ENCODE measurements at places on chromosomes 12 and 14. TPM values are rescaled to one million over a fixed set of nuclear protein-coding genes. Genes with fewer than 3 reads are reported as not detected.

Gene ALDH1L2
- total RNA-seq, result 2.3 TPM

Gene DHRS2
- 3.3 TPM for total RNA-seq

Gene LRRC43
- 10.8 TPM for total RNA-seq

Gene KRT6C
- total RNA-seq, result 0.16 TPM

Gene FAM216A
- 45.6 TPM for total RNA-seq

Gene ANKRD33
- total RNA-seq, result 0.68 TPM

Gene SLC24A4
- 10.6 TPM for total RNA-seq

- H3K27ac ChIP-seq, result no peak overlapping the region
- H3K27me3 ChIP-seq, result no peaks in the 10 kb centered on the region
- H3K36me3 ChIP-seq, result no peaks in the 10 kb centered on the region
- no peak overlapping the region for H3K4me3 ChIP-seq
- no peak for DNase-seq
Measured at GRCh38 chr12:93370947-93371346, 6.8 kb upstream of the NUDT4 start.

DNA sequence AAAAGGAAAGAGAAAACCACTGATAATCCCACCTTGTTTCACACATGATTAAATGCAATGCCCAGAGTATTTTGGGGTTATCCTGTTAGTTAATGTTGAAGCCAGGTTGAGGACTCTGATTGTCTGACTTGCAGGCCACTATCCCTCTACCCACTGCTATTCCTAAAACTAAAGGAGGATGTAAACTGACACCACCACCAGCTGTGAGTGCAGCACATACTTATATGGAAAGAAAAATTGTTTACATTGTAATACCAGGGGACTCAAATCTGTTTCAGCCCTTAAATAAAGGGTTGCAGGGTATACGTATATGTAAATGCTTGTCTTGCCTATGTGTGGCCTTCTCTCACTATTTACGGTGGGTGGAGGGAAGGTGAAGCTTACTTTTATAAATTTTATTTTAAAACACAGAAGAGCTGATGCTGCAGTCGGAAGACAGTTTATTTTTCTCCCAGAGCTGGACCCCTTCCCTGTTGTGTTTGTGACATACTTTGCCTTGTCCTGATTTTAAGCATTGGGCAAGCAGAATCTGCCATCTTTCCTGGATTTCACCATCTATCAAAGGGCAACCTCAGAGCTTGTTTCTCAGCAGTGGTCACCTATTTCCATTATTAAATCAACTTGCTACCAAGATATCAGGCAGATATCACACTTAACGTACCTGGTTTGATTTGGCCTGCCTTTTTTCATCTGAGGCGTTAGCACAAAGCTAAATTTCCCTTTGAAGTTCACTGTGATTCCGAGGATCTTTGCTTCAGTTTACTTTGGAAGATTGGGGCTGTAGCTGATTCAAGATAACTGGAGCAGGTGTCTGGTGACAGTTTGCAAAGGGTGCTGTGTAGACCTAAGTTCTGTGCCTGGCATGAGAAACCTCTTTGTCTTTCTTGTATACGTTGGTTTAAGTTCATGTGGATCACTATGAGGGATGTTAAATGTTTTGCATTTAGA is 25.2 kb downstream of the DAAM1 start:
- no peak for DNase-seq
- H3K4me1 ChIP-seq, result peaks cover 26% of the 10 kb centered on the region
- no peak overlapping the region for H3K4me3 ChIP-seq
- no peak overlapping the region for H3K27ac ChIP-seq
- H3K27me3 ChIP-seq, result no peaks in the 10 kb centered on the region

- no peak overlapping the region for H3K27ac ChIP-seq
- no peaks in the 10 kb centered on the region for H3K36me3 ChIP-seq
- no peak overlapping the region for H3K4me3 ChIP-seq
- no peaks in the 10 kb centered on the region for H3K4me1 ChIP-seq
Measured at GRCh38 chr14:83470466-83470865, 1936.8 kb upstream of the SEL1L start.

DNA sequence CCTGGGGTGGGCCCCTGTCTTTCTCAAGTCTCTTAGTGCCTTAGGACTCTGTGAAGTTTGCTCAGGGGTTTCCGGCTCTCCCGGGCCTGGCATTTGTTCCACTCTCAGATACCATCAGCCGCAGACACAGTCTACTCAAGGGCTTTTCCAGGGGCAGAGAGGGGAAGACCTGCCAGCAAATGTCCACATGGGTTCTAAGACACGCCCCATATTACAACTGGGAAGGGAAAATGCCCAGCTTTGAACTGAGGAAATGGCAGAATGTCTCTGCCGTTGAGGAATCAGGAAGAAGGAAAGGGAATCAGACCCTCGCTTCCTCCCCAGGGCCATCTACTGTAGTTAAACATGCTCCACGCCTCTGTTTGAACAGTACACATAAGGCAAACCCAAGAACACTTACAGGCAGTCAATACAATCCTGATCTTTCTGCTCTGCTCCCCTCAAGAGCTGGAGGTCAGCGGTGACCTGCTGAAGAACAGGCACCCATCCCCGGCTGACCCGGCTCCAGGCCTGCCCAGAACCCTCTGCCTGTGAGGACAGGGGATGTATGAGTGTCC is 7.9 kb downstream of the CCDC85C start:
- peaks cover 27% of the 10 kb centered on the region for H3K4me1 ChIP-seq
- no peaks in the 10 kb centered on the region for H3K36me3 ChIP-seq
- H3K4me3 ChIP-seq, result no peak overlapping the region
- H3K27me3 ChIP-seq, result no peaks in the 10 kb centered on the region
- no peak overlapping the region for H3K27ac ChIP-seq
- peak; percentile 32 for DNase-seq

- no peaks in the 10 kb centered on the region for H3K27me3 ChIP-seq
- no peak overlapping the region for H3K27ac ChIP-seq
- H3K4me1 ChIP-seq, result no peaks in the 10 kb centered on the region
- no peak overlapping the region for H3K4me3 ChIP-seq
Measured at GRCh38 chr14:28671425-28671824, 95.2 kb upstream of the FOXG1 start.

GRCh38 chr14:37585971-37586796 is 8.9 kb downstream of the FOXA1 start:
- H3K4me1 ChIP-seq, result no peaks in the 10 kb centered on the region
- DNase-seq, result no peak
- H3K27me3 ChIP-seq, result no peaks in the 10 kb centered on the region

- no peak overlapping the region for H3K27ac ChIP-seq
- no peak for DNase-seq
- no peak overlapping the region for H3K4me3 ChIP-seq
- no peaks in the 10 kb centered on the region for H3K4me1 ChIP-seq
Measured at GRCh38 chr12:107667464-107667863, 18.1 kb upstream of the PWP1 start.

DNA sequence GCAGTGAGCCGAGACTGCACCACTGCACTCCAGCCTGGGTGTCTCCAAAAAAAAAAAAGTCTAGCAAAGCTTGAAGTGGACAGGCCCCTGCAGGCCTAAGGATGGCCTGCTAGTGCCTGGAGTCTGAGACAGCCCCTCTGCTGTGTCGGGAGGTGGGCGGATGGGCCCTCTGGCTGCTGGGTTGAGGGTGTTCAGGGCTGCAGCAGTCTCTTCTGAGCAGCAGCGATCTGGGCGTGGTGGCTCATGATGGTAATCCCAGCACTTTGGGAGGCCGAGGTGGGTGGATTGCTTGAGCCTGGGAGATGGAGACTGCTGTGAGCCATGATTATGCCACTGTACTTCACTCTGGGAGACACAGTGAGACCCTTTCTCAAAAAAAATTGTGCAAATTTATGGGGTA is 57.0 kb downstream of the ADCK1 start:
- DNase-seq, result no peak
- no peak overlapping the region for H3K27ac ChIP-seq
- no peak overlapping the region for H3K4me3 ChIP-seq
- H3K27me3 ChIP-seq, result no peaks in the 10 kb centered on the region

- H3K27me3 ChIP-seq, result no peaks in the 10 kb centered on the region
- H3K36me3 ChIP-seq, result no peaks in the 10 kb centered on the region
- no peaks in the 10 kb centered on the region for H3K4me1 ChIP-seq
- no peak overlapping the region for H3K27ac ChIP-seq
- DNase-seq, result no peak
- no peak overlapping the region for H3K4me3 ChIP-seq
Measured at GRCh38 chr14:29220566-29220965, 454.0 kb downstream of the FOXG1 start.

- H3K4me3 ChIP-seq, result peak overlapping the region; percentile 70
- no peaks in the 10 kb centered on the region for H3K4me1 ChIP-seq
- no peak overlapping the region for H3K27ac ChIP-seq
- H3K27me3 ChIP-seq, result no peaks in the 10 kb centered on the region
Measured at GRCh38 chr12:89355243-89356068, 3.2 kb upstream of the DUSP6 start.

GRCh38 chr14:54330876-54331275 is 65.9 kb upstream of the CDKN3 start:
- H3K36me3 ChIP-seq, result no peaks in the 10 kb centered on the region
- DNase-seq, result no peak
- H3K27me3 ChIP-seq, result no peaks in the 10 kb centered on the region
- H3K4me3 ChIP-seq, result no peak overlapping the region

DNA sequence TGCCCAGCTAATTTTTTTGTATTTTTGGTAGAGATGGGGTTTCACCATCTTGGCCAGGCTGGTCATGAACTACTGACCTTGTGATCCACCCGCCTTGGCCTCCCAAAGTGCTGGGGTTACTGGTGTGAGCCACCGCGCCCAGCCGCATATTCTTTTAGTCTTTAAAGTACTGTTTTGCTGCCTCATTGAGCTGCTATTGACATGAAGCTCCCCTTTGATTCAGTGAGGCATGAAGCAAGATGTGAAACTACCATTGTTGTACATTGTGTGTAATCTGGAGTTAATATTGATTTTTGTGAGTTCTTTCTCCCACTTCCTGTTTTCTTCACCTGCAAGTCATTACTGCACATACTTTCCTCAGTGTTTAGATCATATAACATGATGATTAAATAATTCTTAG is 80.8 kb downstream of the MNAT1 start:
- H3K27me3 ChIP-seq, result no peaks in the 10 kb centered on the region
- no peaks in the 10 kb centered on the region for H3K36me3 ChIP-seq
- H3K4me3 ChIP-seq, result no peak overlapping the region

- H3K4me1 ChIP-seq, result no peaks in the 10 kb centered on the region
- no peak overlapping the region for H3K4me3 ChIP-seq
- peak; percentile 26 for DNase-seq
Measured at GRCh38 chr12:52561880-52562449, 9.0 kb upstream of the KRT71 start.

DNA sequence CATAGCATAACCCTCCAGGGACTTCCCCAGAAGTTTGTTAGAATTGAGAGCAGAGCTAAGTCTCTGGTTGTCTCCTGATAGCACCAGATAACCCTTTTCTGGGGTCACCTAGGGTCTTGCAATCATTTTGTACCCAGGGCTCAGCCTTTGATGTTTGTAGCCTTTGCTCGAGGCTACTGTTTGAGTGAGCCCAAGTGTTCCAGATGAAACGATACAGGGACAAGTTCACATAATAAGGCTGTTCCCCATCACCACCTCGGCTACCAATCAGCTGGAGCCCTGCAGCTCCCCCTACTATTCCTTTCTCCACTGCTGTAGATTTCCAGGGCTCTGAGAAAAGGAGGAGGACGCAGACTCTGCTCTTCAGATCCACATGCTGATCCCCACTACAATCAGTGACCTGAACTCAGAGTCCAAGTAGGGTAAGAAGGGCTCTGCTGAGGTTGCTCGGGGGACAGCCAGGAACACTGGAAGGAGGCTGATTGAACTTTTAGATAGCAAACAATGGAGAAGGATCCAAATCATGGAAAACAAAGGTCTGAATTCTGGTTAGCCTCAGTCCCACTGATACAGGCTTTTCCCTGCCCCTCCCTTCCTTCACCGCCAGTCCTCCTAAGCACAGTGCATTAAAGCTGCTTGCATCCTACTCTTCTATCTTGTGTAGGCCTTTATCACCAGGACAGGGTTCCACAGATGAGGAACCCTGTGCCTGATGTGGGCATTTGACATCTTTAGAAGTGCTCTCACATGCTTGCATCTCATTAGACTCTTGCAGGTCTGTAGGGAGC is at the start of gene EDDM3A:
EDDM3A (plus strand) TSS at position 317 of the 788 bp plus-strand sequence. CDS start 1,694 bp downstream, outside the sequence.
- no peaks in the 10 kb centered on the region for H3K4me1 ChIP-seq
- H3K4me3 ChIP-seq, result no peak within 1 kb of the TSS
- DNase-seq, result no peak
- no peaks in the 10 kb centered on the region for H3K36me3 ChIP-seq
